ENCODE measurements at places on chromosomes 16 and 17. TPM values are rescaled to one million over a fixed set of nuclear protein-coding genes. Genes with fewer than 3 reads are reported as not detected.

GRCh38 chr16:57235128-57236021, 9.7 kb upstream of the ARL2BP start:
- no peak for DNase-seq
- no peaks in the 10 kb centered on the region for H3K4me1 ChIP-seq
- no peak overlapping the region for H3K27ac ChIP-seq
- no peak overlapping the region for H3K4me3 ChIP-seq

GRCh38 chr17:49401971-49402611, 12.6 kb downstream of the PHB1 start:
- no peak overlapping the region for H3K4me3 ChIP-seq
- no peak for DNase-seq
- H3K27ac ChIP-seq, result no peak overlapping the region
- no peaks in the 10 kb centered on the region for H3K27me3 ChIP-seq

GRCh38 chr16:88812513-88813268, 963 bp upstream of the APRT start:
- H3K27me3 ChIP-seq, result no peaks in the 10 kb centered on the region
- peaks cover 11% of the 10 kb centered on the region for H3K36me3 ChIP-seq
- DNase-seq, result no peak
- H3K27ac ChIP-seq, result peak overlapping the region; percentile 48

GRCh38 chr17:39199820-39200069, 338 bp upstream of the RPL19 start:
- H3K27ac ChIP-seq, result peak overlapping the region; percentile 98
- no peaks in the 10 kb centered on the region for H3K27me3 ChIP-seq
- peak overlapping the region; percentile 76 for H3K4me3 ChIP-seq
- peaks cover 37% of the 10 kb centered on the region for H3K4me1 ChIP-seq
- DNase-seq, result peak; percentile 74
- H3K36me3 ChIP-seq, result peaks cover 35% of the 10 kb centered on the region

FAM234A gene
- 131 TPM for total RNA-seq

PABPN1L gene
- total RNA-seq, result not detected

JPH3 gene
- total RNA-seq, result not detected

GRCh38 chr16:29943846-29944799, 17.8 kb upstream of the TMEM219 start:
- H3K27me3 ChIP-seq, result no peaks in the 10 kb centered on the region
- peak overlapping the region; percentile 94 for H3K27ac ChIP-seq
- peak; percentile 92 for DNase-seq
- no peaks in the 10 kb centered on the region for H3K36me3 ChIP-seq
- peak overlapping the region; percentile 47 for H3K4me3 ChIP-seq

GRCh38 chr16:23079675-23080301, 69.5 kb downstream of the USP31 start:
- no peak overlapping the region for H3K27ac ChIP-seq
- H3K27me3 ChIP-seq, result no peaks in the 10 kb centered on the region
- no peak overlapping the region for H3K4me3 ChIP-seq
- no peaks in the 10 kb centered on the region for H3K36me3 ChIP-seq
- DNase-seq, result no peak

GRCh38 chr17:17151055-17151454, 55.1 kb downstream of the PLD6 start:
- H3K4me1 ChIP-seq, result no peaks in the 10 kb centered on the region
- no peak overlapping the region for H3K4me3 ChIP-seq
- H3K27ac ChIP-seq, result 0 out of 2 replicates have a peak overlapping the region, but pooled peaks have one; percentile 28
- peak; percentile 15 for DNase-seq

DNA sequence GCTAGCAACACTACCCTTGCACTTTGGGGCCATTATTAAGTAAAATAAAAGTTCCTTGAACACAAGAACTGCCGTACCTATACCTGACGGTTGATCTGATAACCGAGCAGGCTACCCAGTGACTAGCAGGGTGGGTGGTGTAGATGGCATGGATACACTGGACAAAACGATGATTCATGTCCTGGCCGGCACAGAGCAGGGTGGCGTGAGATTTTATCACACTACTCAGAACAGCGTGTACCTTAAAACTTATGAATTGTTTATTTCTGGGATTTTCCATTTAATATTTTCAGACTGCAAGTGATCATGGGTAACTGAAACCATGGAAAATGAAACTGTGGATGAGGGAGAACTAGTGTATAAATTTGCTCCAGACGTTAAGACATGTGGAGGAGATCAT, 41.0 kb upstream of the MSI2 start:
- H3K27me3 ChIP-seq, result no peaks in the 10 kb centered on the region
- H3K4me3 ChIP-seq, result no peak overlapping the region
- H3K4me1 ChIP-seq, result 0 out of 2 replicates have a peak, but pooled peaks cover 10% of the 10 kb centered on the region
- peak; percentile 15 for DNase-seq
- H3K27ac ChIP-seq, result no peak overlapping the region

DNA sequence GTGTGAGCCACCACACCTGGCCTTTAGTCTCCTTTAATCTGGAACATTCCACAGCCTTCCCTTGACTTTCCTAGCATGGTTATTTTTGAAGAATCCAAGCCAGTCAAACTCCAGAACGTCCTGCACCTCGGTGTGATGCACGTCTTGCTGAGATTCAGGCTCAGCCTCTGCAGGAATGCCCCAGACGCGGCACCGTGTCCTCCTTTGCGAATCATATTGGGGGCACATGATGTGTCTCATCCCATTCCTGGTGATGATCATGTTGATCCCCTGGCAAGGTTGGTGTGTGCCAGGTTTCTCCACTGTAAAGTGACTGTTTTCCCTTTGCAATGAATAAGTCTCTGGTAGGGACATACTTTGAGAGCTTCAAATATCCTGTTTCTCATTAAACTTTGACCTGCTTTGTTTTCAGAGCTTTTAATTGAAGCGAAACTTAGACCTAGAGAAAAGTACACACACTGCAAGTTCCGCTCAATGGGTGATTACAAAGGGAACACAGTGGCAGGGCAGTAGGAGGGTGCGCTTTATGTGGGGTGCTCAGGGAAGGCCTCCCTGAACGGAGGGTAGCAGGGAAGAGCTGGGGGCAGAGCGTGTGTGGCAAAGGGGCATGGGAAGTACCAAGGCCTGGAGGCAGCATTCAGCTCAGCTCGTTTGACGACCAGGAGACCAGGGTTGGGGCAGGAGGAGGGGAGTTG, 9.6 kb upstream of the ATP2C2 start:
- H3K36me3 ChIP-seq, result no peaks in the 10 kb centered on the region
- no peak for DNase-seq
- peaks cover 64% of the 10 kb centered on the region for H3K4me1 ChIP-seq
- H3K27ac ChIP-seq, result no peak overlapping the region
- no peak overlapping the region for H3K4me3 ChIP-seq

GRCh38 chr17:7880076-7880868, 8.3 kb upstream of the CHD3 start:
- no peak overlapping the region for H3K27ac ChIP-seq
- no peaks in the 10 kb centered on the region for H3K36me3 ChIP-seq
- no peaks in the 10 kb centered on the region for H3K27me3 ChIP-seq
- no peak for DNase-seq
- peaks cover 10% of the 10 kb centered on the region for H3K4me1 ChIP-seq

QRICH2 gene
- 3.3 TPM for total RNA-seq

DPH1 gene
- 36.7 TPM for total RNA-seq

DNA sequence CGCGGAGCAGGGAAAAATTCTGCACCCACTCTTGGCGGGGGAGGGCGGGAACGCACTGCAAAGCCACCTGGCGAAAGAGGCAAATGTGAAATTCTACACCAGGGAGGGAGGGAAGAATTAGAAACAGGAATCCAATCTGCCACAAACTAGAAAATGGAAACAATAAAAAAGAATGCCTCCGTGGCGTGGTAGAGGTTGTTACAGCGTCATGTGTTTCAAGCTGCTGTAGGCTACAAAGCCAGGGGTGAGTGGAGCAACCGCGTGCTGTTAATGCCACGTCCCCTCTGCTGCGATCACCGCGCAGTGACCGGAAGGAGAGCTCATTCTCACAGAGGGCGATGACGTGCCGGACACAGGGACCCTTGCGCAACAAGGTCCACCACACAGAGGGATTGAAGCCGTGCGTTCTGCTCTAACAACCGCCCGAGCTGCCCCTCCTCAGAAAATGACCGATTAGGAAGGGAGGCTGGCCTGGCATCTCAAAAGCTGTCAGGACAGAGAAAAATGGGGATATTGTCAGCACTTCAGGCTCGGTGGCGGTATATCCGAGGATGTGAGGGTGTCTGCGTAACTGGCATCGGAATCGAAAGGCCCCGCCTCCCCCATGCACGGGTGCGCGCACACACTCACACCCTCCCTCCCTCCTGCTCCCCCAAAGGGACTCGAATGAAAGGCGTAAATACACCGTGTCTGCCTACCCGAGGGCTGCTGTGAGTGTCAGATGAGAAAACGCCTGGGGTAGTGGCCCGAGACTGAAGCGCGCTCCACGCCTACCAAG, 70.8 kb upstream of the TNRC6C start:
- no peaks in the 10 kb centered on the region for H3K36me3 ChIP-seq
- H3K4me1 ChIP-seq, result no peaks in the 10 kb centered on the region
- no peak overlapping the region for H3K4me3 ChIP-seq
- H3K27ac ChIP-seq, result no peak overlapping the region
- peaks cover 72% of the 10 kb centered on the region for H3K27me3 ChIP-seq
- no peak for DNase-seq

- DNase-seq, result no peak
- no peaks in the 10 kb centered on the region for H3K27me3 ChIP-seq
- H3K27ac ChIP-seq, result no peak overlapping the region
- no peak overlapping the region for H3K4me3 ChIP-seq
These were observed 107.0 kb downstream of the CRLF3 start for GRCh38 chr17:30717291-30718098.

ARHGDIA gene
- total RNA-seq, result 242 TPM

DNA sequence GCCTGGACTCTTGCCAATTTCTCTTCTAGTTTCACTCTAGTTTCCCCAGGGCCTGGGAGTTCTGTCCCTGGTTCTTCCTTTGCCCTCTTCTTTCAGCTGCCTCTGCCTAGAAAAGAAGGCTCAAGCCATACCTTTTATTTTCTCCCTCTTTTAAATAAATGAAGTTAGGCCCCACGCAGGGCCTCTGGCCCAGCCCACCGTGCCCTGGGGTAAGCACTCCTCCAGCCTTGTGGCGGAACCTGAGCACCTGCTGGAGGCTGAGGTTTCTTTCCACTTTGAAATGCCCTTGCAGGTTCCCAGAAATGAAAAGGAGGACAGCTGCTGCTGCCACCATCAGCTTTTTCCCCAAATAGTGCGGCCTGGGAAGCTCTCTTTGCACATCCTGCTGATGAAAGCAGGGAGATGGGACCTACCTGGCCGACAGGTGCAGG, 139.4 kb downstream of the CCDC182 start:
- no peaks in the 10 kb centered on the region for H3K4me1 ChIP-seq
- H3K27ac ChIP-seq, result no peak overlapping the region
- no peaks in the 10 kb centered on the region for H3K36me3 ChIP-seq
- peaks cover 6% of the 10 kb centered on the region for H3K27me3 ChIP-seq
- no peak overlapping the region for H3K4me3 ChIP-seq
